ENCODE measurements at places on chromosomes 12 and 14. TPM values are rescaled to one million over a fixed set of nuclear protein-coding genes. Genes with fewer than 3 reads are reported as not detected.

The GALNT16 gene
- 18.3 TPM for total RNA-seq

The GPR65 gene
- total RNA-seq: 1.9 TPM

The ZBTB42 gene
- 3.0 TPM for total RNA-seq

The KRT73 gene
- total RNA-seq: not detected

The CPNE6 gene
- not detected for total RNA-seq

The LRRC43 gene
- total RNA-seq: 1.6 TPM

The HOXC5 gene
- not detected for total RNA-seq

The GSKIP gene
- total RNA-seq: 10.6 TPM

The CRY1 gene
- total RNA-seq: 22.5 TPM

The ZNF10 gene
- 39.0 TPM for total RNA-seq

The BDKRB1 gene
- 11.8 TPM for total RNA-seq

The MYO1H gene
- total RNA-seq: 0.09 TPM

The P2RX2 gene
- not detected for total RNA-seq

The PSMB5 gene
- 129 TPM for total RNA-seq

The FAIM2 gene
- total RNA-seq: 1.1 TPM

The SPIC gene
- not detected for total RNA-seq

The CIT gene
- total RNA-seq: 0.93 TPM

The PAX9 gene
- not detected for total RNA-seq

The TGM1 gene
- total RNA-seq: 109 TPM

The PA2G4 gene
- 106 TPM for total RNA-seq

The TPPP2 gene
- not detected for total RNA-seq

The POTEM gene
- total RNA-seq: not detected

The PCED1B gene
- 1.9 TPM for total RNA-seq

The GPR84 gene
- 3.5 TPM for total RNA-seq

The P2RX4 gene
- 46.3 TPM for total RNA-seq

The LYZ gene
- 123 TPM for total RNA-seq

The LHX5 gene
- not detected for total RNA-seq

The KRT72 gene
- not detected for total RNA-seq

The NUAK1 gene
- total RNA-seq: 29.3 TPM

The MYH6 gene
- not detected for total RNA-seq

The MGAT4C gene
- total RNA-seq: 4.5 TPM

The CAPZA3 gene
- not detected for total RNA-seq

The AMDHD1 gene
- total RNA-seq: 3.2 TPM

The TPCN1 gene
- total RNA-seq: 34.2 TPM

The POC1B gene
- 26.9 TPM for total RNA-seq

The GLS2 gene
- 0.88 TPM for total RNA-seq

The PTCSC3 gene
- total RNA-seq: not detected

The HSPB8 gene
- 32.7 TPM for total RNA-seq

Measured in omental fat pad (tissue), 4 donors.